ENCODE measurements at places on chromosomes 13 and 19.

DNA sequence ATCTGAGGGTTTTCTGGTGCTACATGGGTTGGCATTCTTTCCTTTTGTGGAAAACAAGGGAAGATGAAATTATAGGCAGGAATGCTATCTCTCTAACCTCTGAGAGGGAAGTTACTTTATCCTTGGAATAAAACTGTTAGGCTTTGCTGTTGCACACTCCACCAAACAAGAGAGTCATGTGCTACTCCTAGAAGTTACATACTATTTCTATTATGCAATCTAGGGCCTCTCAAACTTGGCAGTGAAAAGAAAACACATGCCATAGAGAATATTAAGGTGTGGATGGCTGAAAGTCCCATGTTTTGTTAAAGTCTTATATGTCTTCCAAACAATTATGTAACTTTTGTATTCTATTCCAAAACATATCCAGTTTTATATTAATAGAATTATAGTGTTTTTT lies 367.9 kb downstream of the SLC7A1 start:
- no peak for DNase-seq

- DNase-seq: no peak
These were observed 689.1 kb upstream of the GPC6 start for GRCh38 chr13:92537471-92537870.

DNA sequence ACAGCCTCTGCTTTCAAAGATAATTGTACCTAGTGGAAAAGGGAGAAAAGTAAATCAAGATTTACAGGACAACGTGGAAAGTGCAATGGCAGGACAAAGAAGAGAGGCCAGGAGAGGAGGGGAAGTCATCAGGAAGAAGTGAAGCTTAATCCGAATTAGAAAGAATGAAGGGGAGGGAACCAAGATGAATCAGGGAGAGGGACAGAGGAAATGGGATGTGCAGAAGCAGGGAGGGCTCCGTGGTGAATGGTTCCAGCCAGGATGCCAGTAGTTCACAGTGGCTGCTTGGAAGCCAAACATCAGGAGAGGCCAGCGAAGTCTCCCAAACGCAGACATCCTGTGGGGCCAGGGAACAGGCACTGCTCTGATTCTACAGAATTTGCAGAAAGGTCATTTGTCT lies 144.4 kb downstream of the LIG4 start:
- no peak for DNase-seq

DNA sequence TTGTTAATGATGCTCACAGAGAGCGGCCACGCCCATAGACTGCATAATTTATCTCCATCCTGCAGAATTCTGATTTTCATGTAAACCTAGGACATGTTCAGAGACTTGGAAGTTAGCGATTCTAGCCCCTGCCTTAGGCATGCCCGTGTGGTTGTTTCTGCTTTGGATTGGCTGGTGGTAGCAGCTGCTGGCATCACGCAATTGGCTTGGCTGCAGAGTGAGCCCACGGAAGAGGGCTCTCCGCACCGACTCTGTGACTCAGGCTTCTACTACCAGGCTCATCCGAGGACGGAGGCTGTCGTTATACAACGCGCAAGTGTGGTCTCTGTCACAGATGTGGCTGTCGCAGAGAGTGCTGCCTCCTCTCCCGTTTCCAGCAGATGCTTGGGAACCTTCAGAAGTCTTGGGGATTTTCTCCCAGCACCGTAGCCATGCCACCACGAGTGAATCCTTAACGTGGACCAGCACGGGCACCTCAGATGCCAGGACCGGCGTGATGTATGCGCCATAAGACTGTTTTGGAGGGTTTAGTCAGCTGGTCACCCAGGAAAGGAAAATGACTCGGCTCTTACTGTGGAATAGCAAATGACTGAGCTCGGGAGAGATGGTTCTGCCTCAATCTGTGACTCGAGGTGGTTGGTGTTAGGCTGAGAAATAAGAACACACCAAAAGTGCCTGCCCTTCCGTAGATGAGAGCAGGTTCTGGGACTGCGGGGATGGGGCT lies 61.0 kb upstream of the F7 start:
- no peak for DNase-seq

- DNase-seq: no peak
These were observed 182.8 kb downstream of the FOXO1 start for GRCh38 chr13:40483601-40484000.

GRCh38 chr19:28486926-28487325 lies 726.0 kb downstream of the UQCRFS1 start:
- DNase-seq: no peak

DNA sequence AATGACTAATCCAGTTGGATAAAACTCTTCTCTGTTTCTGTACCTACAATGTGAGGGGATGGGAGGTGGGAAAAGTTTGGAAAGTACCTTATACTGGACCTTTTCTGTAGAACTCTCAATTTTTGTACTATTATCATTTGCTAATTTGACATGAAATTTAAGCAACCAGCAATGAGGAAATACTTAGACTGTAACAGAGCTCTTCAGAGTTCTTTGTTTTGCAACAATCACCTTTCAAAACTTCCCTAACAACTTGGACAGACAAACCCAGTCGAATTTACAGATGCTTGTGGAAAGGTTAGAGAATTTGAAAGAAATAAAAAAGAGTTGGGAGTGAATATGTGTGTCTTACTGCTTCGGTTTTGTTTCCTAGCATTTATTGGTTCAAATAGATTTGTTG lies 16.8 kb downstream of the KBTBD7 start:
- no peak for DNase-seq

- DNase-seq: peak; percentile 60
These were observed 14.0 kb upstream of the RAB20 start for GRCh38 chr13:110575322-110576069.

DNA sequence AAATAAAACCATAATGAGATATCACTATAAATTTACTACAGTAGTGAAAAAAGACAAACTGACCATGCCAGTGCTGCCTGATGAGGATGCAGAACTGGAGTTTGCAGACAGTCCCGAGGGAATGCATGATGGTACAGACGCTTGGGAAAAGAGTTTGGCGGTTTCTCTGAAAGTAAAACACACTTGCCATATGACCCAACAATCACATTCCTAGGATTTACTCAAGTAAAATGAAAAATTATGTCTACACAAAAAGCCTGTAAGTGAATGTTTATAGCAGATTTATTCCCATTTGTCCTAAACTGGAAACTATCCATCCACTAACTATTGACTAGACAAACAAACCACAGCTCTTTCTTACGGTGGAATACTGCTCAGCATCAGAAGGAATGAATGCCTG lies 271.0 kb downstream of the DNAJC15 start:
- no peak for DNase-seq

DNA sequence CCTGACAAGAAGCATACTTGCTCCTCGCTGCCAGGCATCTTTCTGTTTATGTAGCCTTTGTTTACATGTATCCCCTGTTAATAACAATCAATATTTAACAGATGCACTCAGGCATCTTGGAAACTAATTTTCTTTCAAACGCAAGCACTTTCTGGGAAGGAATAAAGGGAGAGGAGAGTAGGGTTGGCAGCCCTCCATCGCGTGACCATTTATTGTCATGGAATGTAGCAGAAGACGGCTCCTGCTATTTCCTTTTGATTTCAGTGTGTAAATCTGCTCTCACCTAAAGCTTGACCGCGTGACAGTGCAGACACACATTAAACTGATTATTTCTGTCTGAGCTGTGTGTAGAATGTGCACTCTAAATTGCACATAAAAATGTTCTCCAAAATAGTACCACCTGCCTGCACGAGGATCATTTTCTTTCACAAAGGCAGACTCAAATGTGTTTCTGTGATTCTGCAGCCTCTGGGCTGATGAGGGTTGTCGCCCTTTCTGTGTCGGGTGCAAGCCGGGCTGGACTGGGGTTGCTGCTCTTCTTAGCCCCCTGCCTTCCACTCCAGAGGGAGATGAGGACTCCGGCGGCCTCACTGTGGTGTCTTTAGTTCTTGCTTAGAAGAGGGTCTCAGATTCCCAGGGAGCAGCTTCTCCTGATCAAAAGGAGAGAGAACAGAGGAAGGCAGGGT lies 223.5 kb upstream of the MAB21L1 start:
- DNase-seq: no peak

DNA sequence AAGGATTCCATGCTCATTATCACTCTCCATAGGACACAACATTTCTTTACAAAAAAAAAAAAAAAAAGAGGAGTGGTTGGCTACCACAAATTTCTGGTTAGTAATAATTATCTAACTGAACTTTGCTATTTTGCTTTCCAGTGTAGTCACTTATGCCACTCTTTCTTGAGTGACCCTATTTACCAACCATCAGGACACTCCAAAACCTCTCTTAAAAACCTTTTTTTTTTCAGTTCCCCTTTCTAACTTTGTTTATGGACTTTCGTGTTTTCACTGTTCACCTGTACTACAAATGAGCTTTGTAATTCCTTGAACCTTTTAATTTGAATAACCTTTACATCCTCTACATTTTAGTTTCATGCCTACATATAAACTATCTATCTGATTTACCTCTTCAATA lies 686.5 kb upstream of the PCDH9 start:
- no peak for DNase-seq

- DNase-seq: peak; percentile 90
These were observed at the start of gene KLF2 for GRCh38 chr19:16324384-16325160. Gene KLF2, plus strand, starts transcription at chr19:16324826. Its CDS starts 98 bp downstream, at chr19:16324924.

DNA sequence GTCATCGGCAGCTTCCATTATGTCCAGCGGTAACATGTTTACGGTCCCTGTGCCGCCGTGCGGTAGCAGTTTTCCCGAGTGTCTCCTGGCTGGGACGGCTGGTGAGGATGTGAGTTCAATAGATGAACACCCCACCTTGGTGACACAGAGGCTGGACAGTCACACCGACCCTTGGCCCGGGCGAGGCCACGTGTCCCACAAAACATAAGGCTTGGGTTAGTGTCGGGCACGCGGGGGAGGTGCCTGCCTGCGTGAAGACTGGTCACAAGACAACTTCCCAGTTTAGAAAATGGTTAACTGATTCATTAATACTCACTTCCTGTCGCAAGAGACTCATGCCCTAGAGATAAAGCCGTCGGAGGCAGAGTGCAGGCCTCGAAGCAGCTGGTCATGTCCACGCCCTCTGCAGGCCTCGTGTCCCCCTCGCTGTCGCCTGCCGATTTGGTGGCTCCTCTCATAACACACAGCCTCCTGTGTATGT lies 17.2 kb downstream of the RASA3 start:
- DNase-seq: no peak

DNA sequence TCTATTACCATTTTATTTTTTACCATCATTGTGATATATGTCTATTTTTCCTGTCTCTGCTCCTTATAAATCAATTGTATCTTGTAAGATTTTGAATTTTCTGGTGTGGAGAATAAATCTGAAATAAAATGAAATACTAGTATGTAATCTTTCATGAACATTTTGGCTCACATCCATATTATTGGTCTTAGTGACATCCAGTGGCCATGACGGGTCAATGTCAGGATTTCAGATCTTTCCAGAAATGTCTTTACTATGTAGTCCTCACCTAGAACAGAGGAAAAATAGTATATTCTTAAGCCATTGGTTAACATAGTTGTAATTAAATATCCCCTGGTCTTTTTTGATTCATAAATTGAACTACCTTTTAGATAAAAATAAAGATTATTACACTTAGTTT lies 109.8 kb upstream of the GPC6 start:
- DNase-seq: no peak

DNA sequence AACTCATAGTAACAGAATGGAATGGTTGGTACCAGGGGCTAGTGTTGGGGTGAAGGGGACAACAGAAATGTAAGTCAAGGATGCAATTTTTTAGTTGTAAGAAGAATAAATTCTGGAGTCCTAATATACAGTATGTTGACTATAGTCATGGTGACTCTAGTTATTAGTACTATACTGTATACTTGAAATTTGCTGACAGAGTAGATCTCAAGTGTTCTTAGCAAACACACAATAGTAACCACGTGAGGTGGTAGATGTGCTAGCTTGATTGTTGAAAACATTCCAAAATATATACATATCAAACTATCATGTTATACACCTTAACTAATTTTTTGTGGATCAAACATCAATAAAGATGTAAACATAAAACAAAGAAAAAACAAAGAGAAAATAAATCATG lies 1345.1 kb upstream of the PCDH20 start:
- no peak for DNase-seq

- no peak for DNase-seq
These were observed 532.7 kb downstream of the RFC3 start for GRCh38 chr13:34350671-34351070.

GRCh38 chr13:113616281-113616906 lies 31.8 kb downstream of the TFDP1 start:
- DNase-seq: no peak

DNA sequence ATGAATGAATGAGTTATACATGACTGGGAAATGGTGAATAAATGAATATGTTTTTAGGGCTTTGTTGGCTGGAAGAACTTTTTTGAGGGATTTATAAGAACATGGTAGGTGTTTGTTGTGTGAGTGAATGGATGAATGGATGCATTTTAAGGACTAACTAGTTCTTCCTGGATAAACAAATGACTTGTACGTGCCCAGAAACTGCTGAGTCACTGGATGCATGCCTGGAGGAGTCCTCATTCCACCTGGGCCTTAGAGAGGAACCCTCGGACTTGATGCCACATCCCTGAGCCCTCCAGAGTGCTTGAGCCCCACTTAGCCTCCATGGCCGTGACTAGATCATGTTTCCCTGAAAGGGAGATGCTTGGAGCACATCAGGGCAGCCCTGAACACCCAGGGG lies 153.4 kb downstream of the DPF1 start:
- no peak for DNase-seq

DNA sequence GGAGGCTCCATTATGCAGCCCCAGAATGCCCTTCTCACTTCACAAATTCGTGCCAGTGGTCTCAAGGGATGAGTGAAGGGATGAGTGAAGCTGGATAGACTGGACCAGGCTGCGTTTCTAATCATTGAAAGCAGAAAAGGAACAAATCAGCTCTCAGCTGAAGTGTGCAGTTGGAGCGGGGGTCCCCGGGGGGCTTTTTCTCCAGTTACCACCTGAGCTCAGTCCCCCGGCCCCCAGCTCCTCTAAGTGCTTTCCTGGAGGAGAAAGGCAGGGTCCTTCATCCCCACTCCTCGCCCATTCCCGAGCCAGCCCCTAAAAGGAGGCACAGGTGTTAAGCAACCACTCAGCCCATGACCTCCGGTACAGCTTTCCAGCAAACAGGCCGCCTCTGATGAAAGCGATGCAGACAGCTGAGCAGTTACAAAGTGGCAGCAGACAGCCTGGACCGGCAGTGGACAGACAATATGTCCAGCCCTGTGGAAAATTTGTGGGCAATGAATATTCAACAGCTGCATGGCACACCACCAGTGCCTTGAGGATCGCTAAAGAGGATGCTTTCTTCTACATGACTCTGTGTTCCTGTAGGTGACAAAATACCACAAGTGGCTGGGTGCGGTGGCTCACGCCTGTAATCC lies 110.7 kb upstream of the UBL3 start:
- DNase-seq: no peak

DNA sequence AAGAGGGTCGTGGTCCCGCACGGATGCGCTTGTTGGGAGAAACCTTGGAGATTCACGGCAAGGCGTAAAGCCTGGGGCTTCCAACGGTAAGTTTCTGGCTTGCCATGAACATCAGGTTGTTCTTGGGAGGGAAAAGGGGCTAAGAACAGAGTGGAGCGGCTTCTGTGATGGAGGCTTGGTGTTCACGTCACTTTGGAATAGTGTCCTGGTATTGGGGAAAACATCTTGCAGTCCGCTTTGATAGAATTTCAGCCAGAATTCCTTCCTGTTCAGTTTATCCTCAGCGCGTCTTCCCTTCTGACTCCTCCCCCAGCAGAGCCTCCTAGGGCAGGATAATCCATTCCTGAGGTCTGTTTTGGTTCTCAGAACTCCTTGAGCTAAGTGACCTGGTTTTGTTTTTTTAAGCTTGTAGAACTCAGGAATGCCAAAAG lies 2.0 kb downstream of the KCTD15 start:
- DNase-seq: no peak
